ENCODE measurements at places on chromosomes 16 and 17.

DNA sequence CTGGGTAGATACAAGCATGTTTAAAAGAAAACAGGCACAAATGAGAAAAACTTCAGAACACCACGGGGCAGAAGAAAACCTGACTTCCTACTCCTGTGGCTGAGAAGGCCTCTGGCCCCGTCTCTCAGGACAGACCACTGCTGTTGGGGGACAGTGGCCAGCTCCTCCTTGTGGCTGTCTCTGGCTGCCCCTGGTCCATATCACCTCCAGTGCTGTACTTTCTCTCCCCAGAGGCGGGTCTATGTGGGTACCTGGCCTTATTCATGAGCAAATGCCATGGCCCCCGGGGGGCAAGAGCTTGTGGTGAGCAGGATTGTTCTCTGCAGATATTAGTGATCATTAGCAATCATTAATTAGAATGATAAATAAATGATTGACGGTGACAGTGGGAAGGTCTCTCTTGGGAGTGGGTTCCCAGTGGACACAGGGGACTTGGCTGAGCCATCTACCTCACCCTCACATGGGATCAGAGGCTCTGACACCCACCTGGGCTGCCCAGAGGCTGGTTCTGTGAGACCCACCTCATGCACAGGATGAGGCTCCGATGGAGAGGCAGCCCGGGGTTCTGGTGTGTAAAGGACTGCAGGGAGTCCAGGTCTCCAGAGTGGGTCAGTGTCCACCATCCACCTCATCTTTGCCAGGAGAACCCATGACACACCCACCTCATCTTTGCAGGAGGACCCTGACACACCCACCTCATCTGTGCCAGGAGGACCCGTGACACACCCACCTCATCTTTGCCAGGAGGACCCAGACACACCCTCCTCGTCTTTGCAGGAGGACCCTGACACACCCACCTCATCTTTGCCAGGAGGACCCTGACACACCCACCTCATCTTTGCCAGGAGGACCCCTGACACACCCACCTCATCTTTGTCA, 30.6 kb upstream of the CBFA2T3 start:
- no peak for DNase-seq

GRCh38 chr17:72386619-72387237, 265.9 kb downstream of the SOX9 start:
- DNase-seq, result no peak

GRCh38 chr16:10497132-10498101, 83.0 kb downstream of the EMP2 start:
- DNase-seq, result no peak

DNA sequence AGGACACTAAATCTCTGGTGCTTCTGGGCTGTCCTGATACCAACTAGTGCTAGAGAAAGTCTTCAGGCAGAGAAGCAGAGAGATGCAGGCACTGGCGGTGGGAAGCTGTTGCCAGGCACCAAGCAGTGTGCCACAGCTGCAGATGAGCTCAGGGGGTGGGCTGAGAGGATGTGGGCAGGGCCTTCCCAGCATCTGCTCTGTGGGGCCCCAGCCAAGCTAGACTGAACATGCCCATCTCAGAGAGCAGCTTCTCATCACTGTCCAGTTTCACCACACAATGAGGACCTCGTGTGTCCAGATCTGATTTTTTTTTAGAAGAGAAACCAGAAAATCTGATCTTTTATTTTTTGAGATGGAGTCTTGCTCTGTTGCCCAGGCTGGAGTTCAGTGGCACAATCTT, 17.1 kb downstream of the PSKH1 start:
- DNase-seq, result no peak

GRCh38 chr16:47970291-47970931, 185.4 kb downstream of the ABCC12 start:
- DNase-seq, result no peak

GRCh38 chr16:66324815-66325515, 41.5 kb upstream of the CDH5 start:
- DNase-seq, result no peak

- no peak for DNase-seq
Observed at GRCh38 chr17:2138761-2139160, 83.9 kb downstream of the HIC1 start.

GRCh38 chr16:88977018-88977811, at the start of gene CBFA2T3:
TSS of gene CBFA2T3 (minus strand) at chr16:88977207. CDS start at chr16:88976807, 400 bp downstream.
- no peak for DNase-seq

GRCh38 chr17:20997711-20998570, 44.9 kb downstream of the USP22 start:
- no peak for DNase-seq

- no peak for DNase-seq
Observed at GRCh38 chr16:14650629-14651028, 17.9 kb downstream of the BFAR start.

All from activated T-helper 1 cell treated with anti-CD3 and anti-CD28 coated beads, Interleukin-2, amount 50 U/mL, for 16 hours (primary cell).